ENCODE measurements at places on chromosomes 1 and 21.

- H3K27ac ChIP-seq: no peak overlapping the region
- H3K4me3 ChIP-seq: no peak overlapping the region
- no peak for DNase-seq
- peaks cover 4% of the 10 kb centered on the region for H3K4me1 ChIP-seq
- H3K27me3 ChIP-seq: peaks cover 28% of the 10 kb centered on the region
- no peaks in the 10 kb centered on the region for H3K36me3 ChIP-seq
These were observed 144.1 kb downstream of the TNR start for GRCh38 chr1:175599212-175599705.

DNA sequence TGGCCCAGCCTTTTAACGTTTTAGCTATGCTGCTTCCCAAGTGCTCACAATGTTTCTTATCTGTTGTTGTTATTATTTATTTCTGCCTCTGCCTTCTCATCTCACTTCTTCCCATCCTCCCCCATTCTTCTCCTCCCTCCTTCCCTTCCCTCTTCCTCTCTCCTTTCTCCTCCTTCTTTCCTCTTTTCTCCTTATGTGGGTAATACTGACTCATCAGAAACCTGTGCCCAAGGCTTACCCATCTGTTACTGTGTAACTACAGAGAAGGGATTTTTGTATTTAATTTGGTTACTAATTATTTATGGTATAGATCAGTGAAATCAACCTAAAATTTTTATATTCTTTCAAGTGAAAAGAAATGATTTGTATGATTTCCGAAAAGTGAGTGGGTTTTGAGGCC lies 120.3 kb downstream of the KCNK2 start:
- H3K4me3 ChIP-seq: no peak overlapping the region
- H3K4me1 ChIP-seq: no peaks in the 10 kb centered on the region
- no peaks in the 10 kb centered on the region for H3K27me3 ChIP-seq
- no peaks in the 10 kb centered on the region for H3K36me3 ChIP-seq
- no peak for DNase-seq
- no peak overlapping the region for H3K27ac ChIP-seq

DNA sequence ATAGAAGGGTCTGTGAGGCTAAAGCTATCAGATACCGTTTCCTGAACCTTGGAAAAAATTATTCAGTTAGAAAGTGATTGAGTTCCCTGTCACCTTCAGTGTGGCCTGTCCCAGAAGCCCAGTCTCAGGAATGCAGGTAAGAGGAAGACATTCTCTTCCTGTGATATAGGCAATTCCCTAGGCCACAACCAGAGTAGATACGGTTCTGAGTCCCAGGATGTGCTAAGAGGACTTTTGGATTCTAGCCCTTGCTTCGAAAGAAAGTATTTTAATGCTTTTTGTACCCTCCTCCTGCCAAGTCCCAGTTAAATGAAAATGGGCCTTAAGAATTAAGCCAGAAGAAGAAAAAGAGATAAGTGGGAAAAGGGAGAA lies 313.5 kb upstream of the PLXNA2 start:
- no peaks in the 10 kb centered on the region for H3K4me1 ChIP-seq
- no peak overlapping the region for H3K27ac ChIP-seq
- no peaks in the 10 kb centered on the region for H3K36me3 ChIP-seq
- H3K4me3 ChIP-seq: no peak overlapping the region

DNA sequence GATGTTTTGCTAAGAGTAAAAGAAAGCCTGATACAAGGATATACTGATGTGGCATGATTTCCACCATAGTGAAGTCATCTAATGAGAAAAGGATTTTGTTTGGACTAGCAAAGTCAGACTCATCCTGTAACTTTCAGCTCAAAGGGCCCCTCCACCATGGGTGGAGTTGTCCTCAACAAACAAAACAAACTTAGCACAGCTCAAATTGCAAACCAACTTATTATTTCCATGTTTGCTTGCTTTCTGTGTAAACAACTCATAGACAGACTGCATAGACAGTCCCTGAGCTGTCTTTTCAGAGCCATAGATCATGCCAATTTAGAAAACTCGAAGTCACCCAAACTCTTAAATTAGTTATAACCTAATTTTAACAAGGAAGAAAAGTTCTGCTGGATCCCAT lies 69.4 kb upstream of the VAV3 start:
- H3K36me3 ChIP-seq: no peaks in the 10 kb centered on the region
- H3K27ac ChIP-seq: no peak overlapping the region
- no peak for DNase-seq
- no peak overlapping the region for H3K4me3 ChIP-seq

- H3K27me3 ChIP-seq: peaks cover 52% of the 10 kb centered on the region
- no peak overlapping the region for H3K4me3 ChIP-seq
- no peaks in the 10 kb centered on the region for H3K36me3 ChIP-seq
- no peak overlapping the region for H3K27ac ChIP-seq
These were observed 106.3 kb upstream of the GUCA2B start for GRCh38 chr1:42046761-42047507.
